Stimulated activated CD4-positive, alpha-beta T cell treated with anti-CD3 and anti-CD28 coated beads, TNF-alpha, amount 100 ng/mL, for 4 hours (primary cell): ENCODE measurements at places on chromosomes 11 and 22.

DNA sequence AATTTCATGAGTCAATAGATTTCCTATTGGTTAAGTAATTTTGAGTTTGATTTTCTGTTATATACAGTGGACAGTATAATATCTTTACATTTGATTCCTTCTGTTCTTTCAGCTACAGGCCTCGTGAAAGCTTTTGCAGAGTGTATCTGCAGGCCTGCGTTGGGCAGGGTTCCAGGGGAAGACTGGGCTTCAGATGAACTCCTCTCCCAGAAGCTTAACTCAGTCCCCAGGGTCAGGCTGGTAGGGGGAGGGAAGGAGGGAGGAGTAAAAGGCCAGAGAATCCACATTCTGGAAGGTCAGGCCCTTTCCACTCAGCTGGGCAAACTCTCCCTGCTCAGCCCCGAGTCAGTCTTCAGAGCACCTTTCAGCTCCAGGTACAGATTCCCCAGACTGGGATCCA lies 100.4 kb upstream of the NECTIN1 start:
- no peak for DNase-seq

GRCh38 chr11:117547195-117547850 lies 219.7 kb downstream of the CEP164 start:
- DNase-seq, result no peak

DNA sequence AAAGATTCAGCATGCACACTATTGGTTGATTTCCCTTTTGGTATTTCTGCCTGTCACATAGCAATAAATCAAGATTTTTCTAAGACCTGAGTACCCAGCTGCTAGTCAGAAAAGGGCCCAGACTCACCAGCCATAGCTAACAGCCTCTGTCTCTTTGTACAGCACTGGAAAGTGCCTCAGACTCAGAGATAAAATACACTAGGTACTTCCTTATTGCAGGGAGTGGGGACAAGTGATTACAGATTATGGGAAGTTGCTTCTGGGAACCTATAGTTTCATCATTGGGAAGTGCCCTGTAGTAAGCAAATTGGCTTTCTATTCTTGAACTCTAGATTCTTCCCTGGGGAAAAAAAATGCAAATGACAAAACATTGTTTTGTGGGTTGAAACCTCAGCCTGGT lies at the start of gene CASP5:
TSS of gene CASP5 (minus strand) at position 166 of the 400 bp plus-strand sequence. CDS start at position 134, 32 bp downstream.
- no peak for DNase-seq

DNA sequence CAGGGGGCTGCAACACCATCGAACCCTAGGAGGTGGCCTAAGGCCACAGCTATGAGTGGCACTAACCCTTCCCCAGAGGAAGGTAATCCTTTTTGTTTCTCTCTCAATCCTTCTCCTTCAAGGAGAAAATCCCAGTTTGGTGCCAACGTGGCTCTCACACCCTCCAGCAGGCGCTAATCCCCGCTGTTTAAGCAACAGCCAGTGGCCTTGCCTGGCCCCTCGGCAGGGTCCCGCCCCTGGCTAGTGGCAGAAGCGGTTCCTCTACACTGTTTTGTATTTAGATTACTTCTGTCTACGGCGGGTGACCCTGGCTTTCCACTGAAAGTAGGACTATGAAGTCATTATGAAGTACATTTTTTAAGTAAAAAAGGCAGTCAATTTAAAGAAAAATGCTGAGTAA lies 15.5 kb downstream of the GNAZ start:
- DNase-seq, result no peak

DNA sequence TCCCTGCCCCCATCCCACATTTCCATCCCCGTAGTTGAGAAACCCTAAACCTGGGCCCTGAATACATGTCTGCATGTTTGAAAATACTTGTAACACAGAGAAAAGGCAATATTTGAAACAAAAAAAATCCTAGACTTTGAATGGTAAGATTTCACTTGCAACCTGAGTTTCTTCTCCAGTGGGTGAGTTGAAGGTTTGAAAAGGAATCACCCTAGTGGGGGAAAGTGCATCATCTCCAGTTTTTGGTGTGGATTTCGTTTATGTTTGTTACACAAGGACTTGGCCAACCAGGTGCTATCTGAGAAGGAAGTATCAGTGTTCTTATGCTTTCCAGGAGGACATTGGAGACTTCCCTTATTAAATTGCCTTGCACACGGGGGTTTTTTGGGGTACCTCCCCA lies 90.4 kb downstream of the ABTB2 start:
- no peak for DNase-seq

DNA sequence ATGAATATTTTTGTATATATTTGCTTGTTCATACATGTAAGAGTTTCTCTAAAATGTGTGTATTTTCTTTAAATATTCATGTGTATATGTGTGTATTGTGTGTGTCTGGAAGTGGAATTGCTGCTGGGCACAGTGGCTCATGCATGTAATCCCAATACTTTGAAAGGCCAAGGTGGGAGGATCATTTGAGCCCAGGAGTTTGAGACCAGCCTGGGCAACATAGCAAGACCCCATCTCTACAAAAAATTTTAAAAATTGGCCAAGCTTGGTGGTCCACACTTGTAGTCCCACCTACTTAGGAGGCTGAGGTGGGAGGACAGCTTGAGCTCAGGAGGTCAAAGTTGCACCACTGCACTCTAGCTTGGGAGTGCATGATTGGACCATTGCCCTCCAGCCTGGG lies 4.7 kb upstream of the LGR4 start:
- no peak for DNase-seq

GRCh38 chr11:66862559-66863037 lies 5.7 kb downstream of the LRFN4 start:
- no peak for DNase-seq

- DNase-seq, result no peak
Measured at GRCh38 chr22:42177891-42178336, 47.3 kb upstream of the CYP2D6 start.

DNA sequence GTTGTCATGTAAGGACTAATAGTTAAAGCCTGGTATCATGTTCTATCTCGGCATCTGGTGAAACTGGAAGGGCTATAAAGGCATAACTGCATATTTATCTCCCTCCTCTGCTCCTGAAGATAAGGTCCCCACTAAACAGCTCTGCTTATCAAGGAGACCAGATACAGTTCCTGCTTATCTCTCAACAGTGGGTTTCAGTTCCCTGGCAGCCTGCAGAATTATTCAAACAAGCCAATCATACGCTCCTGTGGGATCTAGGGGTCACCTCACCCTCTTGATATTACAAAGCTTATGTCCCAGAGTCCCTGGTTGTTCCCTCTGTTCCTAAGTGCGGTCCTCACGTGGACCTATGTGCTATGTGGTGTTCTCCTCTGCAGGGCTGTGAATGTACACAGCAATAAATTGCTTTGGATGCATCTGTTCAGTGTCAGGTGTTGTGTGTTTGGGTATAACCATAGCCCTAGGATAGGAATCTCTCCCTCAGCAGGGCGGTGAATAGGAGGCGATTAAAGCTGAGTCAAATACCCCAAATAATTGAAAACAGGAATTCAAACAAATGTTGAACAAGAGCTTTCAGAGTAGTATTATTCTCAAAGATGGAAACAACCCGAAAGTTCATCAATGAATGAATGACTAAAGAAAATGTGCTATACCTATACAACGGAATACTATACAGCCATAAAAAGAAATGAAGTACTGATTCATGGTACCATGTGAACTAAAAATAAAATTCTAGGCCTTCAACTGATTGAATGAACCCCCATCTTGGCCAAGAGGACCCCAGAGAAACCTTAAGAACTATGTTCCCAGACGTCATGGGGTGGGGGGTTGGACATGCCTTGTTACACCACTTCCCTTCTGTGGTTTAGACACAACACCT lies 3.1 kb upstream of the OOSP4A start:
- DNase-seq, result no peak

DNA sequence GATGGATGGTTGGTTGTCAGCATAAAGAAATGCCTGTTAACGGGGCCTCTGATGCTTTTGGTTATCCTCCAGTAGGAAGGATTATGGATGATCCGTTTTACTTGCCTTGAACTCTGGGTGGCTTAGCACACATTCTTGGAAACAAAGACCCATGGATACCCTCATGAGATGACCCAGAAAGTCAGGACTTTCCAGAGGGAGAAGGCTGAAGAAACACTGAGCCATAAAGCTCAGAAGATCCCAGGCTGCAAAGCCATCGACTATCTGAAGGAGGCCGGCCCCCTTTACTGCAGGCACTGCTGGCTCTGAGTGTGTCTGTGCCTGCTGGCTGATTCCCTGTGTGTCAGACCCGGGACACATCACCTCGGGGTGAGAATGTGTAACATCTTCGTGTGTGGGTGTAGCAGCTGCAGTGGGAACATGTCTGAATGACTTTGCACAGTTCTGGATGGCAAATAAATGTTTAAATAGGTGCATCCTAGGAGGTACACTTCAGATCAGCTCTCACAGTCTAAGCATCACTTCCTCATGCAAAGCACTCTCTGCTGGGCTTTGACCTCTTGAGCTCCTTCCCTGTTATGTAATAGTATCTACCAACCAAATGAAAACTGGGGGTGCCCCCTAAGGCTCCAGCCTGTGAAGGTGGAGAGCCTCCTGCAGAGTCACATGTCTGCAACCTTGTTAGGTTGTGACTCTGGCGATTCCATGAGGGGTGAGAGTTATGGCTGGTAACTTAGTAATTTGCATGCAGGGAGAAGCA lies 1084.9 kb downstream of the TBC1D22A start:
- DNase-seq, result no peak

GRCh38 chr22:17717708-17718107 lies 56.6 kb downstream of the BID start:
- no peak for DNase-seq

DNA sequence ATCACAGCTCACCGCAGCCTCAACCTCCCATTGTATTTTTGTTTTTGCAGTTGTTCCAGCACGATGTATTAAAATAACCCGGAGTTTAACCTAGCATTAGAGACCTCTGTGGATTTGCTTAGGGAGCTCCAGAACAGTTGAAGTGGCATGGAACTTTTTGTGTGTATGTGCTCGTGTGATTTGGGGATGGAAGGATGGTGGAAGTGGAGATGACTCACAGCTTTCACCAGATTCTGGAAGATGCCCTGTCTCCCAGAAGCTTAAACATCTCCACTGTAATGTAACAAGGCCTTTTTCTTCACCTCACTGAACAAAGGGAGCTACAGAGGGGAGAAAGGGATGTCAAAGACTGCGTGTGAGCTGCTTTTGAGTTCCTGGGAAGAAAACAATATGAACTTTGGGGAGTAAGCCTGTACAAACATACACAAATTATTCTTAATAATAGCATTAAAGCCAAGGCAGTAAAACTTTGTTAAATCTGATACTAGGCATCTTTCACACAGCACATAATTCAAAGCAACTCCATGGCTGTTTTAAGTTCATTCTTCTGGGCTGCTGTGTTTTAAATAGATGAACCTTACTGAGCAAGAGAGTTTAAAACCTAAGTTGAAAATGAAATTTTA lies 226.4 kb downstream of the ADAMTS15 start:
- DNase-seq, result no peak

- no peak for DNase-seq
Measured at GRCh38 chr11:2819316-2819715, 66.3 kb downstream of the CDKN1C start.

DNA sequence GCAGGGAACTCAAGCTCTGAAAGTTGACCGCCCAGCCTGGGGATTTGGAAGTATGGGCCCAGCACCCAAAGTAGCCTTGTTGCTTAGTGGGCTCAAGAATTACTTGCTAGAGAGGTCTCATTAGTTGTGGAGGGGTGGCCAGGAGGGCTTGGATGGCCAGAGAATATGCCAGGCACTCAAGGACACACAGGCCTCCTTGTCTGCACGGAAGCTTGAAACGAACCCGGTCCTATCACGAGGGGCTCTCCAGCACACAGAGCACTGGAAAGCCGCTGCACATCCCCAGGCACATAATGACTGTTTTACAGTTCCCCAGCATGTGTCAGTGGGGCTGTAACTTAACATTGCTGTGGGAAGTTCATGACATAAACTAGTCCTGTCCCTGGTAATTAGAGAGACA lies 55.9 kb downstream of the NAT10 start:
- DNase-seq, result no peak

DNA sequence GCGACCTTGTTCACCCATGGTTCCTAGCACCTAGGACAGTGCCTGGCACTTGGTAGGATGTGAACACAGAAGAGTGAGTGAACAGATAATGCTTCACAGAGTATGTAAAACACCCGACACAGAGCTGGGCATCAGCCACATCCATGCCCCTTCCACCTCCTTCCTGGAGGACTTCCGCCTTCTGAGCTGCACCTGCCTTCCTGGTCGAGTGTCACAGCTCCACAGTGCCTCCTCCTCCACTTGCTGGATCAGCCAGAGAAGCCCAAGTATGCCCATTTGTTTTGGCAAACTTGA lies 20.1 kb downstream of the PRDM11 start:
- no peak for DNase-seq

DNA sequence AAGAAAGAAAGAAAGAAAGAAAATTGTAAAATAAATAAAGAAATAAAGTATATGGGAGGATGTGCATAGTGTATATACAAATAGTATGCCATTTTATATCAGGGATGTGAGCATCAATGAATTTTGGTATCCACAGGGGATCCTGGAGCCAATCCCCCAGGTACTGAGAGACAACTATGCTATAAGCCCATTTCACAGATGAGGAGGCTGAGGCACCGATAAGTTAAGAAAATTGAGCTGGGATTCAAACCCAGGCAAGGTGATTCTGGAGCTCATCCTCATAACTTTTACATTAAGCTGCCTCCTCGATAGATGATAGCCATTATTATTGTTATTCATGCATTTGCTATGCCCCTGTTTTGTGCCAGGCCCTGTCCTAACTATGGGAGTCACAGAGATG lies 47.0 kb upstream of the ACCSL start:
- DNase-seq, result no peak

DNA sequence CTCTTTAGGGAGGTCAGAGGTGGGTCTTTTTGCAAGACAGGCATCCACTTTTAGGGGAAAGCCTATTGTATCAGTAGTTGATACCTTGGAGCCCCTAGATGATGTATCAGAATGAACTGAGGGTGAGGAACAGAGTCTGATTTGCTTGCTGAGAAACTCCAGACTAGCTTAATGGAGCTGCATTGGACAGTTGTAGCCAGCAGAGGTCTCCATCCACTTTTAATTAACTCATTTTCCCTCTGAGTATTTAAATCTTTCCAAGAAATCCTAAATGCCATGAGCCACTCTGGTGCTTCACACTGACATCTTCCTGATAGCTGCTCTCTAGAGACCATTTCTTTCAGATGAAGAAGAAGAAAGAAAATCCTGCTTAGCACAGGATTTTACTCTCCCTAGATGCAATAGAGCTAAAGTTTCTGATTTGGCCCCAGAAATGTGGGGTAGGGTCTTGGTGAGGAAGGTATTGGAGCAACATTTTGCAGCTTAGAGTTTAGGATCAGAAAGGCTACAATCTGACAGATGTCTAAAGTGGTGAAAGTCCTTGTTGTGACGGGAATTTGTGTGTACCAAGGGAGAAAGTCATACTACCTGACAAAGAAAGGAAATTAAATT lies 38.0 kb downstream of the EXT2 start:
- no peak for DNase-seq

GRCh38 chr11:85170184-85170583 lies 457.0 kb downstream of the DLG2 start:
- no peak for DNase-seq
